ENCODE measurements at places on chromosomes 5 and 9.

- DNase-seq = no peak
Measured at GRCh38 chr9:86731511-86732063, 215.7 kb downstream of the GAS1 start.

GRCh38 chr5:18285257-18285656 lies 651.0 kb downstream of the TAF11L14 start:
- no peak for DNase-seq

DNA sequence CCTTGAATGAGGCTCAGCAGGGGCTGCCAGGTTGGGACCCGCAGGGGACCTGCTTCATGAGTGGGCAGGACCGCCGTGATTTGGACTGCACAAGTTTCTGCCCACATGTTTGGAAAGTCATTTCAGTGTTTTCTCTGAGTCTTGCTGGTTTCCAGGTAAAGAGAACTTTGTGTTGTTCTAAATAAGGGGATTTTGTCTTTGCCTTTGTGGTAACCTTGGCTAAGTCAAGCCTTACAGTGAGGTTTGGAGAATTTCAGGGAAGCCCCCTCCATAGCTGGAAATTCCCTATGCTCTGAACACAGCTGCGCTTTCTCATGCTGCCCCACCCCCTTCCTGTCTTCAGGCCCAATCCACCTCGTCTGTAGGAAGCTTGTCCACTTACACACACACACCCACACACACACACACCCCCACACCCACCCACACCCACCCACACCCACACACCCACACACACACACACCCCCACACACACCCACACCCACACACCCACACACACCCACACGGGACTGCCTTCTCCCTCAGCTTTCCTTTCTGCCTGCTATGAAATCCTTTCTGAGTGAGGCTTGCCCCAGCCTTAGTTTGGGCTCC lies 270.1 kb downstream of the HSPA4 start:
- no peak for DNase-seq

GRCh38 chr5:73514418-73514817 lies 16.2 kb downstream of the BTF3 start:
- no peak for DNase-seq

DNA sequence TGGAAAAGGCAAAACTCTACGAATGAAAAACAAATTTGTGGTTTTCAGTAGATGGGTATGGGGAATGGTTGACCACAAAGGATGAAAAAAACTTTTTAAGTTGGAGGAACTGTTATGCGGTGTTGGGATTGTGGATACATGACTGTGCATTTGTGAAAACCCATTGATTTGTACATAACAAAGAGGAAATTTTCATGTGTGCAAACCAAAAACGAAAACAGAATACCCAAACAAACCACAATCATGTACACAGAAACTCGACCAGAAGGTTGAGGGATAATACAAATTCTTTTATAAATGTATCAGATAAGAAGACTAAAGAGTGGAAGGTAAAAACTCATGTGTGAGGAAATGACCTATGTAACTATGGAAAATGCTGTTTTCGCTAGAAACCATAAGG lies 1012.4 kb downstream of the CDH18 start:
- no peak for DNase-seq

GRCh38 chr5:170746075-170746960 lies 37.2 kb upstream of the GABRP start:
- no peak for DNase-seq
